ENCODE measurements at places on chromosomes 4 and X. TPM values are rescaled to one million over a fixed set of nuclear protein-coding genes. Genes with fewer than 3 reads are reported as not detected.

The DKK2 gene
- not detected for total RNA-seq

The FRMPD4 gene
- total RNA-seq: not detected

The PPEF2 gene
- total RNA-seq: not detected

The TRIM61 gene
- 0.83 TPM for total RNA-seq

The IL2RG gene
- 166 TPM for total RNA-seq

The PLAC8 gene
- 234 TPM for total RNA-seq

The TCEAL3 gene
- 7.6 TPM for total RNA-seq

The GSTCD gene
- 5.8 TPM for total RNA-seq

The VSIG1 gene
- total RNA-seq: 10.5 TPM

The C4orf36 gene
- not detected for total RNA-seq

Measured in CD8-positive, alpha-beta T cell (primary cell).